NCI-H1417 treated with DMSO at 0.1 percent for 48 hours (cell line): ENCODE measurements at places on chromosomes 4 and X.

GRCh38 chr4:167114416-167114971, 119.8 kb downstream of the SPOCK3 start:
- no peak for DNase-seq

DNA sequence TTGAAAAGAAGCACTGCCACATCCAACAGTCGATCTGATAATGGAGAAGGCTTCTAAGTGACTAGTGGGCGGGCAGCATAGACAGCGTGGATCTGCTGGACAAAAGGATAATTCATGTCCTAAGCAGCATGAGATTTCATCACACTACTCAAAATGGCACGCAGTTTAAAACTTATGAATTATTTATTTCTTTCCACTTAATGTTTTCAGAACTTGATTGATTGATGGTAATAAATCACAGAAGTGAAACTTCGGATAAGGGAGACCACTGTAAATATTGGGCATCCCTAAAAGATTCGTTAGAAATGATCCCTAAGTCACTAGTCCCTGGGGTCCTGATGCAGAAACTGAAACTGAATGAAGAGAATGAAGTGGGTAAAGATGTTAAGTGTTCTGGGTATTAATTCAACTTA, 93.0 kb upstream of the ANK2 start:
- DNase-seq = no peak

DNA sequence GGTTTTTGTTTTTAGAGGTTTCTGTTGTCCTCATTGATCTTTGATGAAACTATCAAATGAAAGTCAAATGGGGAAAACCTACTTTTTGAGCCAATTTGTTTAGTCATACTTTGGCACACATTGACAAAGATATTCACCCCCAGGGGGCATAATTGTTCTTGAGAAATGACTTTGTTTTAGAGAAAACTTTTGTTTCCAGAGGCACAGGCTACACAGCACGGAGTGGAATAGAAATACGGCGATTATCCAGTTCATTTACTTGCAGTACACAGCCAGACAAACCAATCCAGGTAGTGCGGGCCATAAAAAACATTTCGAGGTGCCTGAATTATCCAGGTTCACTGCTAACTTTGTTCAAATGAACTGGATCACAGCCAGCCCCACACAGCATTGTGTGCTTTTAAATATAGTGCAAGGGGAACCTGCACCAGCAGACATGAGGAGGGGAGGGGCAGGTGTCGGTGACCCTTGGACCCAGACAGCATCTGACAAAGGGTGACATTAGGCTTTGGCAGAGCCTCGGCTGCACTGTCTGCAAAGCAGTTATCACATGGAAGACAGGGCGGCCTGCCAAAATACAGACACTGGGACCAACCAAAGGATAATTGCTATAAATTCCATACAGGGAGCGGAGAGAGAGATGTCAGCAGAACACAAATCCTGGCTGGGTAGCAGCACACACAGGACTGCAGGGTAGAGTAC, 179.6 kb upstream of the NOCT start:
- no peak for DNase-seq

GRCh38 chr4:107818301-107818910, 6.3 kb upstream of the SGMS2 start:
- no peak for DNase-seq

GRCh38 chr4:158422546-158422945, 99.1 kb upstream of the RXFP1 start:
- no peak for DNase-seq

DNA sequence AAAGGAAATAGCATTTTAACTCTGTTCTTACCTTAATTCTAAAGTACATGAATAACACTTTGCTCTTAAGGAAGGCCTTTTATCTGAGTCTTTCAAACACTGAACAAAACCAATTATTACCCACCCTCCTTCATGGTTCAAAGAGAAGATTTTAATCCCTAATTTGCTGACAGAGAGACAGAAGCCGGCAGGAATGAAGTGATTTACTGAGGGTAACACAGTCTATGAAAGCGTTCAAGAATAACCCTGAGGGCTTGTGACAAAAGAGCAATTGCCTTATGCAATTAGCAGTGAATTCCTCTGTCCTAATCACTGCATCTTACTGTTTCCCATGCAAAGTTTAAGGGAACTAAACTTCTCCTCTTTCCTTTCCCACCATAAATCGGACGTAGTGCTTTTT, 144.1 kb downstream of the PACRGL start:
- DNase-seq = no peak

DNA sequence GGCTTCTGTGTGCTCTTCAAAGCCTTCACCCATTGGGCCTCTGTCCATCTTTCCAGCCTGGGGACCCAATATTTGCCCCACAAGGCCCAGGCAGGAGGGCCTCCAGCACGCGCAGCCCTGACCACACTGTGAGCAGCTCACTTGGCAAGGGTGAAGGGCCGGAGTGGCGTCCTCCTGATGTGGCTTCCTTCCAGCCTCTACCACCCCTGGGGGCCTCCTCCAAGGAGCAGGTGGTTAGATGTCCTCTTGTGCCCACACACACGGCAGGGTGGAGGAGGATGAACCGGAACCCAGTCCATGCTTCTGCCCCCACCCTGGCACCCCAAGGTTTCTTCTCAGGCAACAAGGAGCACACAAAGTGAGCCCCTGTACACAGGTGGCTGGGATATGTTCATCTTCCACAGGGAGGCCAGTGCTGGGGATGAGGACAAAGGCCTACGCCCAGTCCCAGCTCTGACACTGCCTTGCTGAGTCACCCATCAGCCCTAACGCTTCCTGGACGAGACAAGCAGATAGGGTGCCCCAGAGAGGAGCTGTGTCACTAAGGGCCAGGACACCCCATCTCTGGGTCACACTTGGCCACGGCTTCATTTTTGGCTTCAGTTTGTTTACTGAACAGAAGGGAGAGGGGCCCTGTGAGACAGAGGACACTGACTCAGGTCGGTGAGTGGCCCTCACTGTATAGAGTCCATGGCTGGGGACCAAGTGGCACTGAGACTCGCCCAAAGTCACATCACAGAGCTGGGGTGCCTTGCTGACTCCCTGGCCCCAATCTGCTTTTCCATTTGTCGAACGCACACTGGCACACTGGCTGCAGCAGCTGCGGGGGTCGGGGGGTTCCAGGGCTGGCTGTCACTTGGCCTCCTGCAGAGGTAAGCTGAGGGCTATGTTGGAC, 1.9 kb downstream of the UBL4A start:
- DNase-seq = no peak

DNA sequence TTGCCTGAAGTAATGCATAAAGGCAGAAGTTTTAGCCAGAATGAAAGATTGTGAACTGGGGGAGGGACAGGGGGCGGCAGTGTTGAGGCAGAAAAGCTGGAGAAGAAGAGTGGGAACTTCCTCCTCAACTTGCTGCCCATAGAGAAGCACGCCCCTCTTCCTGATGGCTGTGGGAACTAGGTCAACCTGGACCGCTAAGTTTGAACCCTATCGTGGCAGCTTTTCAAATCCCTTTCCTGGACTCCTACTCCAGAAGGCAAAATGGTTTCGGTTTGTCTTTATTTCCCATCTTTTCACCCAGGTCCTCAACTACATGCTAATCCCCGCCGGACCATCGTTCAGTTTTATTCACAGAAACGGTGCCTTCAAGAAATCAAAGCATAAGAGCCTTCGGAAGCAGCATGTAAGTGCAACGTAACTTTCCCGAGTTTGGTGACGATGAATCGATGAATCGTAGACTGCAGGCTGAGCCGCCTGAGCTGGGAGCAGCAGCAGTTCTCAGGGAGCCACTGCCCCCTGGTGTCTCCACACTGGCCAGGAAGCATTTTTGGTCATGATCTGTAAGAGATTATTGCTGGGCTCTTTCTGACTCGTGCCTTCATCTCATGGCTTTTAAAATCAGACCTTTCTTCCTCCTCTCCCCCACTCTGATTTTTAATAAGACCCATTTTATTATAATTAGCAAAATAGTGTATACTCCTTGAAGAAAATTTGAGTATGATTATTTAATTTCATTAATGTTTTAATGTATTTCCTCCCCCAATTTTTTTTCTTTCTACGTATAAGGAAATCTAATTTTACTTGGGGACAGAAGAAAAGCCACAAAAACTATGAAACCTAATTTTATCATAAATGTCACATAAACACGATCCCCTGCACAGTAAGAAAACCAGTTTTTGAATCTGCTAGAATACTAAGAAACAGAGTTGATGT, 21.4 kb downstream of the SPINK2 start:
- DNase-seq = peak; percentile 32

GRCh38 chrX:43860646-43861370, 21.4 kb downstream of the MAOB start:
- no peak for DNase-seq

DNA sequence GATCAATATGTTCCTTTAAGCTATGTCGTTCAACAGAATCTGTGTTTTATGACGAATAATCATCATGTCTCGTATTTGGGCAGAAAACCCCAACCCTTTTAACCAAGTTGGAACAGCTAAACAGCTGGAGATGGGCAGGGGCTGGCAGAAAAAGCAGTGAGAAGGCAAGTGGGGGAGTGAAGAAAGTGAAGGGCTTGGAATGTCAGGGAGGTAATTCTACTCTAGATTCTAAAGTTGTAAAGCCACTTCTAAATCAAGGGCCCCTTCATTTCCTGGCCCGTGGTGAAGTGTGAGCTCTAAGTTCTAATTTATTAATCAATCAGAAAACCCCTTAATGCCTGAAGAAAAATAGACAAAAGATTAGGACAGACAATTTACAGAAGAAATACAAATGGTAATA, 20.4 kb downstream of the SASH3 start:
- DNase-seq = no peak

DNA sequence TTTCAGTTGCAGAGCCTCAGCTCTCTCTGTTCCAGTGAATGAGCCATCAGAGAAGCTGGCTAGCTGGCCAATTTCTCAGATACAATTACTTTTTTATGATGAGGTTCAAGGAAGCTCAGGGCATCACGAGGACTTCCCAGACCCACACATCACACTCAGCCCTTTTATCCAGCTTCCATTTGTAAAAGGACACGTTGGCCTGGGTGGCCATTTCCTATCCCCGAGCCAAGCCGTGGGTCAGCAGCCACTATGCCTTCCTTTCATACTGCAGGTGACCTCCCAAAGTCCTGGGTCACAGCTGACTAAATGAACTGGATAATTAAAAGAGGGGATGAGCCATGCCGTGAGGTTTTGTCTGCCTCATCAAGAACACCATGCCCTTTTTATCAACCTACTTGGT, 236.9 kb upstream of the PPARGC1A start:
- no peak for DNase-seq

DNA sequence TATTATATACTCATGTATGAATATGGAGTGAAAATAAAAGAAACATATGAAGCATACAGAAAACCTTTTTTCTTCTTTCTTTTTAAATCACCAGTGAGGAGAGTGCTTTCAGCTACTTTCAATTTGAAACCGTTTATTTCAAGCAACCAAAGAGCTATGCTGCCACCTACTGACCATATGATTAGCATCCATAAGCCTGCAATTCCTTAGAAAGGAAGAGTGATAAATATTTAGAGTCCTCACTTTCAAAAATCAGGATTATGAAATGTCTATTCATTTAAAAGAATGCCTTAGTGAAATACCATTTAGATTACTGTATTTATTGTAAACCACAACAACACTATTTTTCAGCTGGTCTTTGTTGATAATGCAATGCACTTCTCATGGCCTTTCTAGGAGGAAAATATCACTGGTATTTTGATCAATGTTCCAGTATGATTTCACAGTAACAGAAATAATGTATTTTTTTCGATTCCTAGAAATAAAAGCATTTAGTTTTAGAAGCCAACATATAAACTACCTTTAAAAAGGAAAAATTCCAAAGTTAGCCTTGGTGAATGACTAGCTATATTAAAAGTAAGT, 667.6 kb downstream of the PCDH18 start:
- DNase-seq = peak; percentile 64

DNA sequence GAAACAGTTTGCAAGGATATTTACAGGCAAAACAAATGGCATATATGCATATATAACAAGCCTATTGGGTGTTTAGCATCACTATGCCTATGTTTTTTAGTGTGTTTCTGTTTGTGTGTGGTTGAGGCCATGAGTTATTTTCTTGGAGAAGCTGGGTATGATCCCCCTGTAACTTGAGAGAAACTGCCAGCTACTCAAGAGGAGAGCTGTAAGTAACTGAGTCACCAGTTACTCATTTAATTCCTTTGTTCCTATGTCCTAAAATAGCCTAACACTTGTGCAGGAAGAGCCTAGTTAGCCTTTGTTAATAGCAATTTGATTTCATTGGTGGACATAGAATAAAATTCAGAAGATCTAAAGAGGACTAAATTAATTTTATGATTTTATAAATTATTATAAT, 79.1 kb downstream of the PWWP3B start:
- no peak for DNase-seq

GRCh38 chrX:11341274-11342201, 48.3 kb downstream of the AMELX start:
- DNase-seq = no peak

- DNase-seq = no peak
Observed at GRCh38 chr4:122617597-122618593, 3.0 kb downstream of the IL21 start.

- DNase-seq = no peak
Observed at GRCh38 chr4:148214529-148215166, 227.6 kb downstream of the NR3C2 start.

DNA sequence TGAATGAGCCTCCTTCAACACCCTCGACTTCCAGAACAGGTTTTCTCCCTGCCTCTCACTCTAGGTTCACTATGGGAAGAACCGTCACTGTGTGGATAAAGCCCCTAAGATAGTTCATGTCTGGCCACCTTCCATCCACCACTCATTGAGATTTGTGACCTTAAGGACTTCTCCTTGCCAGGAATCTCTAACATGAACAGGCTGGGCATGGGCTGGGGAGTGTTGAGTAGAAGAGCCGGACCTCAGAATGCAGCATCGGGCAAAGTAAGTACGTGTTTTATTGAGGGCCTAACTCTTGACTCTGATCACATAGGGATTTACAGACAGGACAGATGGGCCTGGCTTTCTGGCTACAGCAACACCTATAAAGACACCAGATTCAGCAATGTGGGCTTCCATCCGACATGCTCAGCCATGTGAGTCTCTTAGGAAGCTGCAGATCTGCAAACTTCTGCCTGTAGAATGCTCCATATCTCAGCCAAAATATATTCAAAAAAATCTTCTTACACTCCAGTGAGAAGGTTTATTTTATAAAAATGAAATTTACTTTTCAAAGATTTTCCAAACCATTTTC, 26.4 kb upstream of the TRIM60 start:
- DNase-seq = no peak

DNA sequence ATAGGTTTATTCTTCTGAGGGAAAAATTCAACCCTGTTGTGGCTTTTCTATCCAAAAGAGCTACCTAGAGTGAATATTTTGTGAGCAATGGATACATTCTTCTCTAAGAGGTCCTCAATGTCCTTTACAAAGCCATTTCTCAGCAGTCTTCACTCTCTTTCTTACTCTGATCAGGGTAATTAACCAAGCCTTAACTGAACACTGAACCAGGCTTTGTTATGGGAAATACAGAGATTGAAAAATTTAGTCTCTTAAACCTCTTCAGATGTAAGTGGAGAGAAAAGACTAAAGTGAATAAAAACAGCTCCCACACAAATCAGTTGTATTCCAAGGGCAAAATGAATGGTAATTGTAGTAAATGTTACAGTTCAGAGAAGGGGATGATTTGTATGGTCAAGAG, 353.5 kb downstream of the CHIC1 start:
- no peak for DNase-seq
